Hematopoietic multipotent progenitor cell treated with erythropoietin and hydrocortisone succinate and interleukin-3 and kit ligand, for 15 days (in vitro differentiated cells): ENCODE measurements at places on chromosomes 16 and 17.

DNA sequence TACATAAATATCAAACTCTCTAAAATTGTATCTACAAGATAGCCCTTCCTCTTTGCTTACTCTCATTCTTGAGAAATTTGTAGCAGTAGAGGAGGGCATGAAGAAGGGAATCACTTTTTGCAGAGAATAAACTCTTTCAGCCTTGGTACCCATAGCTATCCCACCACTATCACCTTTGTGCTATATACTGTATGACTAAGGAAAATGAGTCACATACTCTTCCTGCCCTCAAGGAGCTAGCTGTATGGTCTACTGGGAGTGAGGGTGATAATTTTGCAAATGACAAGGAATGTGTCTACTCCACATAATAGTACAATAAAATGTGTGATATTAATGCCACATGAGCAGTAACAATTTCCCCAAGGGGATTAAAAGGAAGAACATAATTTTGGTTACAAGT is 184.6 kb upstream of the WSB1 start:
- DNase-seq: no peak

- DNase-seq: no peak
Measured at GRCh38 chr17:21250854-21251253, 2.4 kb downstream of the NATD1 start.

- DNase-seq: no peak
Measured at GRCh38 chr17:31400481-31400950, 9.0 kb downstream of the RAB11FIP4 start.

DNA sequence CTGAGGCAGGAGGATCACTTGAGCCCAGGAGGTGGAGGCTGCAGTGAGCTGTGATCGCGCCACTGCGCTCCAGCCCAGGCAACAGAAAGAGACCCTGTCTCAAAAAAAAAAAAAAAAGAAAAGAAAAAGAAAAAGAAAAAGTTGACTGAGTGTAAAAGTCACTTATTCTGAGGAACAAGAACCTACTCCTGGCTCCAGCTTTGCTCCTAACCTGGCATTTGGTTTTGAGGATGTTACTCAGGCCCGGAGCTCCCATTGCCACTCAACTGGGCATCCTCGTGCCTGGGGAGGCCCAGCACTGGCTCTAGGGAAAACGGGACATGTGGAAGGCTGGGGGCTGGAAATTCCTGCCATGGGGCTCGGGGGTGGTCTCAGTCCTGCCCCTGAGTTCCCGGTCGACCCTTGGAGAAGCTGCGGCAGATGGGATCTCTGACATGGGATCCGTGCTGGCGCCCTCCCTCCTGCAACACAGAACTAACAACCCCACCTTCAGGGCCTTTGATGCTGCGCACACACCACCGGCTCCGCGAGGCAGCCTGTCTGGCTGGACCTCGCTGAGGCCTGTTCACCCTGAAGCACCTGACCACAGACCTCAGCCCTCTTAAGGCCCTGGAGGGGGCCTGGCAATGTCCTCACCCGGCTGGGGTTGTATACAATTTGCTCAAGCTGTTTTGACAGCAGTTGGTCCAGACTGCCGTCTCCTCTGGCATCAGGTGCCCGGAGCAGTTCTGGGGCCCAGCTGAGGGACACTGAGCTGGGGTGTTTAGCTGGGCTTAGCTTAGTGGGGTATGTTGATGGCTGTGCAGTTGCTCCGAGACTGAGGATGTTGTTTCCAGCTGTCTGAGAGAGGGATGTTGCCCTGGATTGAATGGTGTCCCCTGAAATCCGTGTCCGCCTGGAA is 12.3 kb downstream of the CD7 start:
- no peak for DNase-seq

DNA sequence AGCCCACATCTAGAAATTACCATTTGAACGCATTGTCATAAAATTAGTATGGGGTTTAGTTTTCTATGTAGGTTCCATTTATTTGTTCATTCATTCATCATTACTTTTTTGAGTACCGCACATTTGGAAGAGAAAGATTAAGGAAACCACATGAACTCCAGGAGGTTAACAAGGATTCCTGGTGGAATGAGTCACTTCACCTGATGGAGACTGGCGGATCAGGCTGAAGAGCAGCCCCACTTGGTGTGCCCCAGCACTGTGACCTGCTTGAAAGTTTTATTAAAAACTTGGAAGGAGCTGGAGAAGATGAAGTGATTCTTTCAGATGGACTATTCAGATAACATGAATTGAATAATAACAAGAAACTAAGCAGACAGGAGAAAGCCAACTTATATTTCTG is 293.6 kb upstream of the CDH11 start:
- no peak for DNase-seq

DNA sequence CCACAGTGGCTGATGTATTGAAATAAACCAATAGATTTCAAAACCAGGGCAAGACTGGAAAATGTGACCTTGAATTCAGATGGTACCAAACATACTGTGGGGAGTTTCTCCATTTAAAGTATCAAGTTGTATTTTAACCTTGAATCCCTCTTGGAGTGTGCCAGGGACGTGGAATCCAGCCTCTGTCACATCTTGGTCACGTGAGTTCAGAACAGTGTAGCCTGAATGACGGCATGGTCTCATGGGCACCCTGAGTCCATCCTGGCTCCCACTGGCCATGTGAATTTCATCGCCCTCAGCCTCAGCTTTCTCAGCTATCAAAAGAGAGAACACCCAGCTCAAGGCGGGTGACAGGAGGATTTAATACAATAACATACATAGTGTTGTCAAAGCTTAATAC is 6.8 kb downstream of the ZNF771 start:
- DNase-seq: no peak

DNA sequence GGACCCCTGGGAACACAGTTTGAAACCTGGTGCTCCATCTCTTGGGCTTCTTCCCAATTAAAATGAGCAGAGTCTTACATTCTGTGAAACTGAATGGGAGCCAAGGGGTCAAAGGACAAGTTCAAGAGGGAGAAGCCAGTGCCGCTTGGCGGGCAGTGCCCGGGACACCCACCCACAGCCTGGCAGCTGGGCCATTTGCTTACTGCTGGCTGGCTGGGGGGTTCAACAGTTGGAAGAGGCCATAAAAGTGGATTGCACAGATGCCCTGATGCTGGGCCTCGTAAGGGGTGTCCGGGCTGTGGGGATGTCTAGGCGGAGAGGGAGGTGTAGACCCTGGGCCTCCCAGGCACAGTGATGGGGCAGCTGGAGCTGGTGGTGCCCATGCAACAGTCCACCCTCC is 52.1 kb downstream of the CMIP start:
- DNase-seq: no peak

- no peak for DNase-seq
Measured at GRCh38 chr16:1278477-1278876, 22.6 kb downstream of the TPSD1 start.

GRCh38 chr17:70128727-70129238 is 40.5 kb upstream of the KCNJ2 start:
- no peak for DNase-seq

- no peak for DNase-seq
Measured at GRCh38 chr17:78954684-78955083, 25.0 kb downstream of the LGALS3BP start.

- no peak for DNase-seq
Measured at GRCh38 chr16:76201385-76201784, 75.8 kb upstream of the CNTNAP4 start.

- no peak for DNase-seq
Measured at GRCh38 chr16:13029786-13030185, 128.4 kb downstream of the SHISA9 start.

GRCh38 chr17:32335046-32335445 is 6.9 kb downstream of the C17orf75 start:
- DNase-seq: no peak

GRCh38 chr17:57545731-57546342 is 199.3 kb downstream of the CCDC182 start:
- DNase-seq: no peak

- no peak for DNase-seq
Measured at GRCh38 chr16:84810518-84811273, 9.1 kb upstream of the CRISPLD2 start.

GRCh38 chr17:10875430-10875851 is 37.6 kb upstream of the PIRT start:
- no peak for DNase-seq

- DNase-seq: peak; percentile 78
Measured at GRCh38 chr17:33904476-33904875, 350.6 kb upstream of the CCL2 start.

DNA sequence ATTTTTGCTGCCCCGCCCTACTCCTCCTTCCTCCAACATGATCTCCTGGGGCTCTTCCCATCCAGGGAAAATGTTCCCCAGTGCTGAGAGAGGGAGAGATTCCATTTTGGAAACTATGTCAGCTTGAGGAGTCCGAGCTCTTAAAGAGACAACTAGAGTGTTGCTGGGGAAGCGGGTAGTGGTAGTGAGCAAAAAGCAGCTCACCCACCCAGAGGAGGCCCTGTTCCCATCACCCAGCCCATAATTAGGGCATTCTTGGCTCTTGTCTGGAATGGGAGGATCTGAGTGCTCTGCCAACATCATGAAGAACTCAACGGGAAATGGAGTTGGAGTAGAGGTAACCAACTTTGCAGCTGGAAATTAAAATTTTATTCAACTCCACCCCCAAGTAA is 9.1 kb upstream of the MSL1 start:
- DNase-seq: no peak

GRCh38 chr16:8848231-8848938 is 20.4 kb downstream of the CARHSP1 start:
- no peak for DNase-seq

DNA sequence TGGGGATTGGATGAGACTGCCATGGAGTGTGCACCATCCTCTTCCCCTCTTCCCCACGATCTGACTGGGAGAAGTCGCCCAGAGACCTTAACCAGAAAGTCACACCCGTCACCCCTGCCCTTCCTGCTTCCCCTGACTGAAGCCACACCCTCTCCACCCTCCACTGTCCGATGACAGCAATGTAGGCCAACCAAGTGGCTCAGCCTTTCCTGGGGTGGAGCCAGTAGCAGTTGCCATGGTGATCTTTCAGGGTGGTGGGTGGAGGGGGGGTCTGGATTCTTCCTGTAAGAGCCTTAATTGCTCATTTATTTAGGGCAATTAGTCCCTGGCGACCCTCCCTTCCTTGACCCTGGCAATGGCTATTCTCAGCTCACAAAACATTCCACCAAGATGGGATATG is 37.5 kb upstream of the PHB1 start:
- no peak for DNase-seq

GRCh38 chr16:84047626-84048025 is 5.0 kb upstream of the SLC38A8 start:
- DNase-seq: no peak

DNA sequence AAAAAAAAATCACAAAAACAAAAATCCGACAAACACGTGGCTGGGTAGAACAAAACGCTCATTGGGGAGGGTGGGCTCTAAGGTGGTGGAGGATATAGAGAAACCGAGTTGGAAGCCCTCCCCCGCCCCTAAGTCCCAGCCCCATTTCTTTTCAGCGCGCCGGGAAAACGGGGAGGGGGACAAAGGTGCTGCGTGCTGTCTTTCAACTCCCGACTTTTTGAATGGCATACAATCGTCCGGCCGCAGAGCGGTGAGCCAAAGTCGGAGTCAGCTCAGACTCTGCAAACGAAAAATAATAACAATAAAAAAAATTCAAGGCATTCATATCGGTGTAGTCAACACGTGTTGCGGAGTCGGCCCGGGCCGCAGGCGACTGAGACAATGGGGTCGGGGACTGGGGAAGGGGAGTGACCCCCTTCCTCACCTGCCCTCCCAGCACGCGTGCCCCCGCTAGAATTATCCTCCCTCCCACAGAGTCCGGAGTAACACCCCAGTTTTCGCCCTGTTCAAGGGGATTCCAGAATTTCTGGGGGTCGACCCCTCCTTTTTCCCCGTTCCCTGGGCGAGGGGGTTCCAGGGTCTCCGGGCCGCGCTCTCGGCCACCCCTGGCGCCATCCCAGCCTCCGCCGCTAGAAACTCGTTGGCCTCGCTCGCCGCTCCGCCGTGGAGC is 1.7 kb upstream of the IGF2BP1 start:
- no peak for DNase-seq

DNA sequence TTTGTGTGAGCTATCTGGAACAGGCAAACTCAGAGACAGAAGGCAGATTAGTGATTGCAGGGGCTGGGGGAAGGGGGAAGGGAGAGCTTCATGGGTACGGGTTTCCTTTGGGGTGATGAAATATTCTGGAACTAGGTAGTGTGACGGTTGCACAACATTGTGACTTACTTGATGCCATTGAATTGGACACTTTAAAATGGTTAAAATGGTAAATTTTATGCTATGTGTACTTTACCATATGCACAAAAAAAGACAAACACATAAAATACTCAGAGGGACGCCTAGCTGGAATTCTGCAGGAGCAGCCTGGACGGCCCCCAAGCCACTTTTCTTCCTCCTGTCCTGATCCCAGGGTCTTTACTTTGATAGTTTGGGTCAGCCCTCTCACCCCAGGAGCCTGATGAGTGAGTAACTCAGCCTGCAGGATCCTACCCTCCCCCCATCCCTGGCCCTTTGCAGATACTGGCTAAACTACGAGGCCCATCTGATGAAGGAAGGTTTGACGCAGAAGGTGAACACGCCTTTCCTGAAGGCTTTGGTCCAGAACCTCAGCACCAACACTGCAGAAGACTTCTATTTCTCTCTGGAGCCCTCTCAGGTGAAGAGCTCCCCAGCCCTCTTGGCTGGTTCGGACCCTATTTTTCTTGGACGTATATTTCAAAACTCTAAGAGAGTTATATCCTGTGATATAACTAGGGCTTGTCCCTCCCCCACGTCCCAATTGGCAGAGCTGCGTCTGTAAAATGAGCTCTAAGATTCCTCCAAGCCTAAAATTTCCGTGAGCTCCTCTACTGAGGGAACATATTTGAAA is 7.8 kb downstream of the ADGRG3 start:
- DNase-seq: no peak
